ENCODE measurements at places on chromosomes 5 and 9. TPM values are rescaled to one million over a fixed set of nuclear protein-coding genes. Genes with fewer than 3 reads are reported as not detected.

Gene FRMD3
- total RNA-seq = 18.2 TPM

Gene CD74
- total RNA-seq = 12.0 TPM

Gene ENHO
- not detected for total RNA-seq

Gene KIF2A
- total RNA-seq = 36.4 TPM

Gene SPZ1
- total RNA-seq = not detected

Gene ANKRD31
- total RNA-seq = not detected

Gene FKBP15
- total RNA-seq = 22.1 TPM

Gene GLRA1
- not detected for total RNA-seq

Gene DEPDC1B
- total RNA-seq = 19.1 TPM

Gene NPM1
- total RNA-seq = 1,118 TPM

Gene NEURL1B
- 5.3 TPM for total RNA-seq

Gene MEGF9
- total RNA-seq = 5.8 TPM

Gene IPPK
- 20.1 TPM for total RNA-seq

Gene LRRC26
- total RNA-seq = not detected

Gene GFRA3
- total RNA-seq = not detected

Gene ANKRD34B
- not detected for total RNA-seq

Gene DHX29
- 28.3 TPM for total RNA-seq

Gene DAP
- total RNA-seq = 32.6 TPM

Gene SH3RF2
- 0.59 TPM for total RNA-seq

All from mammary microvascular endothelial cell (primary cell).